ENCODE measurements at places on chromosomes 1 and 21.

GRCh38 chr1:64231153-64231552 is 27.7 kb downstream of the UBE2U start:
- peak; percentile 54 for DNase-seq

DNA sequence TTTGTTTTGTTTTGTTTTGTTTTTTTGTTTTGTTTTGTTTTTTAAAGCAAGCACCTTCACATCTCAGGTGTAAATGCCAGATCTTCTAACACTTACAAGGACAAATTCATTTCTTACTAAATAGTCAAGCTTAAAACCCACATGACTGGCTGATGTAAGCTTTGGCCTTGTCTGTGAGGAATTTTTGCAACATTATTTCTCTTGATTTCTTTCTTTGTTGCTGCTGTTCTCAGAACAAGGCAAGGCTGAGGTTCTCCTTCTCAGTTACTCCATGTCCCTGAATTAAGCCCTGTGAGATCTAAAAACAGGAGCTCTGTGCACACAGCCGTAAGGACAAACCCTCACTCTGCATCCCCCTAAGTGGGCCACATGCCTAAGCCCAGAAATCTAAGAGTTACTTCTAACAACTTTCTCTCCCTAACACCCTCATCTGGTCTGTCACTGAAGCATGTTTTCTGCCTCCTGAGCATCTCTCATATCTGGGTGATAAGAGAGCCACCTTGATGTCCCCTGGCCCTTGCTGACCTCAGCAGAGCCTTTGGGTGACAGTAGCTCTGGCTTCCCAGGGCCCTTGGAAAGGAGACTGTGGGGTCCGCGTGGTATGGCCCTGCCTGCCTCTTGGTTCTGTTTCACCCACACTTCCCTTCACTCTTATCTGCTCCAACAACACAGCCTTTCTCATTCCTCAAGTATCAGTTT is 81.2 kb upstream of the HOOK1 start:
- no peak for DNase-seq

GRCh38 chr1:212700223-212700891 is 717 bp upstream of the BATF3 start:
- DNase-seq, result no peak

- DNase-seq, result no peak
These were observed 71.7 kb upstream of the ZNF648 start for GRCh38 chr1:182133181-182133580.

DNA sequence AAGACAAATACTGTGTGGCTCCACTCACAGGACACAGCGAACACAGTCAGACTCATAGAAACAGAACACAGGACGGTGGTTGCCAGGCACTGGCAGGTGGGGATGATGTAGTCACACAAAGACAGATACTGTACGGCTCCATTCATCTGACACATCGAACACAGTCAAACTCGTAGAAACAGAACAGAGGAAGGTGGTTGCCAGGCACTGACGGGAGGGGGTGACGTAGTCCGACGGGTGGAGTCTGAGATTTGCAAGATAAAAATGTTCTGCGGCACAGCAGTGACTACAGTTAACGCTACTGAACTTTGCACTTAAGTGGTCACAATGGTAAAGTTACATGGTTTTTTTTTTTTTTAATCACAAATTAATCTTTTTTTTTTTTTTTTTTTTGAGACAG is 18.7 kb downstream of the C21orf58 start:
- DNase-seq, result no peak

DNA sequence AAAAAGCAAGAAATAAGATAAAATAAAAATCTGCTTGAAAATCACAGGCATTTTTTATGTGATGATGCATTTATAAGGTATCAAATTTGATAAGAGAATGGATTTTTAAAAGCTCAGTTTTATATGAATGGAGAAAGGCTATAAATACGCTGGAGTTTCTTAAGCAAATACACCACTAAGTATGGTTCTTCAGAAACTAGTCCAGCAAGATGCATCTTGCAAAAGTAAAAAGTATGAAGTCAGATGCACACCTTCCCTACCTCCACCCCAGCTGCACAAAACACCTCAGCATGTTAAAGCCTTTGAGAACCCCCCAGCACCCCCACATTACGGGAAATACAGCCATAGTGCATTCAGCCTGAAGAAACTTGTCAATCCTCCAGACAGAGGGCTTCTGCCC is 143.1 kb upstream of the PROX1 start:
- no peak for DNase-seq
